Choroid plexus epithelial cell (primary cell): ENCODE measurements at places on chromosomes 6 and 20.

DNA sequence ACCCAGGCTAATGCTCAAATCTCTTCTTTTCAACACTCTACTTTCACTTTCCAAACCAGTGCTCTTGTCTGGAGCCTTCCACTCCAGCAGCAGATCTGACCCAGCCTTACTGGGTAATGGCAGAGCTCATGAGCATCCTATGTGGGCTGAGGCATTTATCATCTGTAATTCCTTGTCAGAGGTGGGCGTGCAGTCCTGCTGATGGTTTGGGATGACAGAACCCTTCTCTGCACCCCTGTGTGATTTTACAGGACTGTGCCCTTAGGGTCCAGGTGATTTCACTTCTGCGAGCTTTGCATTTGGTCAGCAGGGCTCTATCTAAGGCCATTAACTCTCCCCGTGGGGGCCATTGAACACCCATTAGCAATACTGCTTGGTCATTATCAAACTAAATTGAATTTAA is 55.4 kb downstream of the LAMA4 start:
- DNase-seq: no peak

DNA sequence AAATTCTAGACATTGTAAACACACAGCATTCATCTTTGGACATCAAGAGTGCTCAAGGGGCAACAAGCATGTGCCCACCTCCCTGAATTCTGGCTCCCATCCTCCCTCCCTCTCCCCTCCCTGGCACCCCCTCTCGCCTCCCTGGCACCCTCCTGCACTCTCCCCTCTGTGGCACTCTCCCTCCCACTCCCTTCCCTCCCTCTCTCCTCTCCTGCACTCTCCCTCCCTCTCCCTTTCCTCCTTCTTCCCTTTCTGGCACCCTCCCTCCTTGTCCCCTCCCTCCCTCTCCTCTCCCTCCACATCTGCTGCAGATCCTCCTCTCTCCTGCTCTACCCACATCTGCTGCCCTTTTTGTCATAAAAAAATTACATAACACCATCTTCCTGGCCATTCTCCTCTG is 113.0 kb upstream of the SLC22A23 start:
- DNase-seq: no peak

DNA sequence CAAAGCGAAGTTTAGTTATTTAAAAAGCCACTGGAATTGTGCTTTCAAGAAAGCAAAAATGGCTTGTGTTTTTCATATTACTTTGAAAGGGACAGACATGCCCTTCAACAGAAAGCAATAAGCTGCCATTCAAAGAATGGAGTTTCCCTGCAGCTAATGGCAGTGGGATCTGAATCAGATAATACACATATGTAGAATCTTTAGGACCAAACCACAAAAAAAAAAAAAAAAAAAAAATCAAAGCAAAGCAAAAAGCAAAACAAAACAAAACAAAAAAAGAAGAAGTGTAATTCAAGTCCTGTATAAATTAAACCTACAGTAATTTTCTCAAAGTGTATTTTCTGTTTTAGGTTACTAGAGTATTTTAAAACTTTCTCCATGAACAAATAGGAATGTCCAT is 63.6 kb upstream of the ZNF217 start:
- no peak for DNase-seq

- no peak for DNase-seq
Observed at GRCh38 chr20:32395066-32395465, 36.9 kb downstream of the ASXL1 start.

DNA sequence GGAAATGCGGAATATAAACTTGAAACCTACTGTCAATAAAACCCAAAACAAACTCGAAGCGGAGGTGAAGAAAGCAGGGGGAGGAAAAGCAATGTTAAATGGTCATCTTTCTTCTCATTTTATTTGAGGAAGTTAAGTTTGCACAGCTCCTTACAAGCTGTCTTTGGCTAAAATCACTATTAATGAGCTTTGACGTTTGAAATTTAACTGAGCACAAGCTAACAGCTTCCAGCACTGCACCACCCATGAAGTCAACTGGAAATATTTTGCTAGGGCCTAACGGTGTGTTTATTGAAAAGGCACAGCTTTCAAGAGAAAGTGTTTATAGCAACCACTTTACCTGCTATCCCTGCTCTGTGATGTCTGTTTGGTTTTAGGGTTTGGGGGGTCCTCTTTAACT is 103.8 kb downstream of the PKHD1 start:
- no peak for DNase-seq

DNA sequence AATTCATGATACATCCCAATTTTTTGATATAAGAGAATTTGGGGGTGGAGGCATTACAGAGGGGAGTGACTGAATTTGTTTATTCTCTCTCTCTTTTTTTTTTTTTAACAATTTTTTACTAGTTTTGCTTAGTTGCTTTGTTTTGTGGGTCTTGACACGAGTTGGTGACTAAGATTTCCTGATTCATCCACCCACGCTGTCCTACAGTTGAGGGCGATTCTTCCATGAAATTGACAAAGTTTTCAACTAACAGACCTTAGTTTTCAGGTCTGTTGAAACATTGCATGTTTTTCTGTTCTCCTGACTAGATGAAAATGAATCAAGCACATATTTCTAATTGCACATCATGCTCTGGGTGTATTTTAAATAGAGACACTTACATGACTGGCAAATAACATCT is 613.8 kb downstream of the TFAP2B start:
- no peak for DNase-seq

DNA sequence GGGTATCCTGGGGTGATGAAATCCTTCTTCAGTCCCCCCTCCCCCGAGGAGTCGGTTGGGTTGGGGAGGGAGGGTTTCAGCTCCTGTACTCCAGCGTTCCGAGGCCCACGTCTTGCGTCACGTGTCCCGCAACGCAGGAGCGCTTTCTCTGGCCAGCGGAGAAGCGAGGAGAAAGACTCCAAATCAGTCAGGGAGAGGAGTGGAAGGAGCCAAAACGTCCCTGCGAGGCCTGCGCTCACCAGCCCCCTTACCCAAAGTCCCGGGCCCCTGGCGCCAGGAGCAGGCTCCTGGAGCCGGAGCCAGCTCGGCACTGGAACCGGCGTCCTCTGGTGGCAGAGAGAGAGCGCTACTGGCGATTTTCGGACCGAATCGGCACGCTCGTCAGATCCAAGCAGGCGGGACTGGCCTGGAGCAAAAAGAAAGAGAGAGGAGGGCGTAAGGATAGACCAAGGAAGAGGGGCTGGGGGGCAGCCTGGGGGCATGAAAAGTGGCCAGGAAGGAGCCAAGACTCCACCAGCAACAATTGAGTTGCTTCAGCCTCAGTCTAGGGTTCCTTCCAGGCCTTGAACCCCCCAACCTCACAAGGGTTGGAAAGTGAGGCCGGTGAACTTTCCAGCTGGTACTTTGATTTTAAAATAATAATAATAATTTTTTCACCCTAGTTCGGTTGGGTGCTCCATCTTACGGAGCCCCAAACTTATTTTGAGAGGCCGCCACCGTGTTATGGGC is at the start of gene GNAS:
Gene GNAS, plus strand, starts transcription at position 174 of the 729 bp plus-strand sequence.
- DNase-seq: peak; percentile 76

- peak; percentile 3 for DNase-seq
Observed at GRCh38 chr6:52984247-52984646, 10.8 kb downstream of the GSTA4 start.
